Esophagus mucosa (tissue), 1 donor: ENCODE measurements at places on chromosomes 3 and 15. TPM values are rescaled to one million over a fixed set of nuclear protein-coding genes. Genes with fewer than 3 reads are reported as not detected.

The APBA2 gene
- 0.24 TPM for total RNA-seq

The TNFSF10 gene
- total RNA-seq, result 40.2 TPM

The NDN gene
- total RNA-seq, result 17.3 TPM

The CPLX3 gene
- total RNA-seq, result not detected

The MYRIP gene
- 1.2 TPM for total RNA-seq

The PLA2G4B gene
- total RNA-seq, result 23.6 TPM

The TMEM207 gene
- not detected for total RNA-seq

The LMLN gene
- 5.7 TPM for total RNA-seq

The STRIT1 gene
- total RNA-seq, result not detected

The CDHR4 gene
- total RNA-seq, result not detected

The FGF7 gene
- total RNA-seq, result 2.0 TPM

The ZNF654 gene
- 13.1 TPM for total RNA-seq

The CFAP91 gene
- total RNA-seq, result not detected

The EXD1 gene
- total RNA-seq, result not detected

The ZPLD1 gene
- not detected for total RNA-seq

The ALPK3 gene
- 5.5 TPM for total RNA-seq

The GXYLT2 gene
- 2.2 TPM for total RNA-seq

The ACAN gene
- 0.04 TPM for total RNA-seq

The NPAP1 gene
- total RNA-seq, result not detected

The GLDN gene
- 0.56 TPM for total RNA-seq

The RTP3 gene
- not detected for total RNA-seq

The WWTR1 gene
- total RNA-seq, result 30.7 TPM

The CEP152 gene
- total RNA-seq, result 4.5 TPM
